Fibroblast of skin of left quadriceps (primary cell): ENCODE measurements at places on chromosomes 5 and 9.
A peak's percentile ranks its signal among the peaks of the same experiment; 100 is the strongest.

GRCh38 chr5:76544268-76544926 is 78.8 kb downstream of the F2RL2 start:
- no peak for DNase-seq

GRCh38 chr9:81394881-81395675 is 294.3 kb downstream of the TLE1 start:
- no peak for DNase-seq

- DNase-seq, result no peak
Measured at GRCh38 chr9:123370526-123371227, 14.7 kb downstream of the CRB2 start.

DNA sequence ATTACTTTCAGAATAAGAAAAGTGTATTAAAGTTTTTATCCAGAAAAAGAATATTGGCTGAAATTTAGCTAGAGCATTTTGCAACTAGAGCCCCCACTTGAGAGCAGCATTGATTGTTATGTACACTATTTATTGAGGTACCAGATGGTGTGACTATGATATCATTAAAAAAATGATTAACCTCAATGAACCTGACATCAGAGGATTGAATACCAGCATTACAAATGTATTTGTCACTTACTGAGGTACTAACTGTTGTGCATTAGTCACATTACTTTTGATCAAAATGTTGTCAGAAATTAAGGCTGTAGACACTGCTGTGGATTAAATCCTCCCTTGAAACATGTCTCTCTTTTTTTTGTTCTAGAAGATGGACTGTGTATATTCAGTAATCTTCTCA is 127.8 kb upstream of the DHFR start:
- DNase-seq, result no peak

GRCh38 chr9:137278061-137278701 is 655 bp downstream of the TOR4A start:
- no peak for DNase-seq

DNA sequence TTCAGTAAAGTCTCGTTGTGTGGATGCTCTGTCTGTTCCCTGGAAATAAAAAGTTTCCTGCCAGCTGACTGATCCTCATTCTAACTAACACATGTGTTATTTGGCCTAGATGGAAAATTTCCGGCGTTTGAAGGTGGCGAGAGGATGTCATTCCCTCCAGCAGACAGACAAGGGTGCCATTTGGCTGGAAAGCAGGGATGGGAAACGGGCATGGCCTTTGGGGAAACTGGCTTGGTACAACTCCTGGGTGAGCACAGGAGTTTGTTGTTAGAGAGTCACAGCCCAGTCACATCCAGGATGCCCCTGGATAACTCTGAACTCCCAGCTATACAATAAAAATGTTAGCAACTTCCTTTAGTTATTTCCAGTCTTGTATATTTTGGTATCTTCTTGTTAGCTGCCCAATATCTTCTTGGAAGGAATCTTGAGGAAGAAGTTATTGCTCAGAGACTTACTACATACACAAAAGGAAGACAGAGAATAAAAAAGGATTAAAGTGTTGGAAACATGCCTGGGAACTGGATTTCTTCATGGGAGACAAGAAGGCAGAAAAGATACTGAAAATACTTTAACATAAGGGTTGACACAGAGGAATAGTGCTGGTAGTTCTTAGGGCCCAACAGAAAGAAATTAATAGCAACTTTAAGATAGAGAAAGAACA is 41.9 kb downstream of the TEK start:
- DNase-seq, result peak; percentile 58

DNA sequence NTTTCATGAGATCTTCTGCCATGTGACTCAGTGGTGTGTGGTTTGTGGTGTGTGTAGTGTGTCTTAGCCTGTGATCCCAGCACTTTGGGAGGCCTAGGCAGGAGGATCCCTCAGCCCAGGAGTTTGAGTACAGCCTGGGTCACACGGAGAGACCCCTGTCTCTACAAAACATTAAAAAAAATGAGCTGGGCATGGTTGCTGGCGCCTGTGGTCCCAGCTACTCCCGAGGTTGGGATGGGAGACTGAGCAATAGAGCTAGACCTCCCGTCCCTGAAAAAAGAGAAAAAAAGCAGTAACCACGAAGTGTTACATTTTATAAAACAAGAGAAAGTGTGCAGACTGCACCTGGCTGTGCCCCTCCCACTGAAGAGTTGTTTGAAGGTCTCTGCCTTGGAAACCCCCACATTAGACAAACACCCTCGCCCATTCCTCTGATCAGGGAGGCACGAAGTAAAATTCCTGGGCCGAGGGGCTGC is 21.2 kb upstream of the RNU6ATAC start:
- DNase-seq, result no peak

DNA sequence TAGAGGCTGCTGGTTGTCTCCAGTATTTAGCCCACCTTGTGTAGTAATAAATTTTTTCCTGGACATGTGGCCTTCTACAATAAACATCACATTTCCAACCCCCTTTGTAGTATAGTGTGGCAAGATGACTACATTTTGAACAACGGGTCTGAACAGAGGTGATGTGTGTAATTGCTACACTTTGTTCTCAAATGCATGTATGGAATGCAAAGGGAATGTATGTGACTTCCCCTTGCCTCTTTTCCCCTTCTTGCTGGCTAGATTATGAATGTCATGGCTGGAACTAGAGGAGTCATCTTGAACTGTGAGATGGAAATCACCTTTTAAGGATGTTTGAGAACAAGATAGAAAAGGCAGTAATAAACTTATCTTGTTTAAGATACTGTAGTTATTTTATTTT is 54.5 kb downstream of the PRR16 start:
- no peak for DNase-seq

DNA sequence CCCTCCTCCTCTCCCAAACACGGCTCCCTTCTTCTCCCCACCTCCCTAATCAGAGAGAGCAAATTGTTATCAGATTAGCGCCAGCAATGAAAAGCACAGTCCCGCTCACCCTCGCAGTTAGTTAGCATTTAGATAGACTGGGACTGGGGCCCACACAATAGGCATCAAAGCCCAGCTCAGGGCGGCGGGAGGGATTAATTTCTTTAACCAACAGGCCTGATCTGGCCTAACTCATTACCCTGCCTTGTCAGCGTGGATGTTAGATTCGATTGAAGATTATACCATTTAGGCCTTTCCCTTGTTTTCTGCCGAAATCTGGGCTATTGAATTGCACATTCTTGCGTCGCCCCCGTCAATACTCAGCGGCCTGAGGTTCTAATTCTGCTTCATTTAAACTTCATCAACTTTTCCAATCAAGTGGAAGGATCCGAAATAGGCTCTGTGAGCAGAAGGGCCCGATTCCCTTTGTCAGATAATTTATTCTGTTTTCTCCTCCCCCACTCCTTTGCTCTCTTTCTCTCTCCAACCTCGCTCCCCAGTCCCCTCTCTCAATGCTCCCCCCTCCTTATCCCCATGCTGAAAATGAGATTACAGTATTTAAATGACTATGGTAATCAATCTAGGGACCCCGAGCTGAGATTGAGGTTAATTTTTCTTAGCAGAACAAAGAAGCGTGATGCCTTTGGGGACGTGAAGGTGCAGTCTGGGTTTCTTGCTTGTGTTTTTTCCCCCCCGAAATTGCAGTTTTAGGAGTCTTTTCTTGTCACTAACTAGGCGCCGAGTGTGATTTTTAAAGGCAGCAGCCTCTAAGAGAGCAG is 15.1 kb downstream of the CFAP77 start:
- no peak for DNase-seq

GRCh38 chr9:135100241-135100681 is 12.8 kb downstream of the OLFM1 start:
- DNase-seq, result no peak

DNA sequence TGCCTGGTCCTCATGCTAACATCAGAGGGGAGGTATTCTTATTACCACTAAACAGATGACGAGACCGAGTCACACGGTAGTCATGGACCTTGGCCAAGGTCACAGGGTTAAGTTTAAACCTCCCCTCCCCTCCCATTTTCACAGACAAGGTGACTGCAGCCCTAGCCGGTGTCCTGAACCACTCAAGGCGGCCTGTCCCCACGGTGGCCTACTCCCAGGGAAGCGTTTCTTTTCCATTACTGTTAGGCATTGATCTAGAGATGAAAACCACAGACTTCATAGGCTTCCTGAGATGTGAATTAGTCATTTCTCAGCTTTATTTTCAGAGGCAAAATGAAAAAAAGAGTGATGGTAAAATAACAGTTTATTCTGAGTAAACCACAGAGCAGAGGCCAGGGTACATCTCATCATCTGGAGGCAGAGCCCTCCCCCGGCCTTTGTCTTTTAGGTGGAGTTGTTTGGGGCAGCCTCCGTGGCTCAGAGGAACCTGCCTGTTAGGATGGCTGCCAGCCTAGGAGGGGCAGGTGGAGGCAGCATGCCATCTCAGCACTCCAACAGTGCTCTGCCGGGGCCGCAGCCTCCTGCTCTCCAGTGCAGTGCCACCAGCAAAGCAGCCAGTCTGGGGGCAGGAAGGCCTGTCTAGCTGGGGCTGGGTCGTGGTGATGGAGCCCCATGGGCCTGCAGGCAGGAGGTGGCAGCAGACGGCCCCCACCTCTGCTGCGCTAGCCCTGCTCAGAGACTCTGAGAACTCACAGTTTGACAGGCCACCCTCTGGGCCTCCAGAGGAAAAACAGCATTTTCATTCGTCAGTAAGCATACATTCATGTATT is 71.2 kb downstream of the RAPGEF1 start:
- DNase-seq, result peak; percentile 42

DNA sequence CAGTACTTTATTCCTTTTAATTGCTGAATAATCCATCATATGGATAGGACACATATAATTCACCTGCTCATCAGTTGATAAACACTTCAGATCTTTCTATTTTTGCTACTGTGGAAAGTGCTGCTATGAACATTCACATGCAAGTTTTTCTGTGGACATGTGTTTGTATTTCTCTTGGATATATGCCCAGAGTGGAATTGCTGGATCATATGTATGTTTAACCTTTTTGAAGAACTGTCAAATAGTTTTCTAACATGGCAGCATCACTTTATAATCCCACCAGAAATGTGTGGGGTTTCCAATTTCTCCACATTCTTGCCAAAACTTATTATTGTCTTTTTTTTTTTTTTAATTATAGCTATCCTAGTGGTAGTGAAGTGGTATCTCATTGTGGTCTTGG is 15.1 kb downstream of the CARTPT start:
- DNase-seq, result no peak

GRCh38 chr5:15105799-15106393 is 234.3 kb upstream of the ANKH start:
- peak; percentile 21 for DNase-seq

DNA sequence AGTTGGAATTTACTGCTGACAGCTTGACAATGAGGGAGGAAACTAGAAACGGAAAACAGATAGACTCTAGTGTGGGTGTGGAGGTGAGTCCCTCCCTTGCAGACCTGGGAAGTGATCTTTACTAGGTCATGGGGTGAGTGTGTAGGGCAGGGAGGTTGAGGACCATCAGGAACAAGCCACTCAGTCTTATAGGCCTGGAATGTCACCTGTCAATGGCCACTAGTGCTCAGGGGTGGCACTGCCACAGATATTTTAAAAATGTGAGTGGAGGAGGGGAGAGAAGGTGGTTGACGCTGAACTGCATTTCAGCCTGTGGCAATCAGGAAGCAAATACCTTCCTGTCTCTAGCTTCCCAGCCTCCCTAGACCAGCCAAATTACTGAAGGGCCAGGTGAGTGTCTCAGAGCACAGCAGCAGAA is 9.0 kb downstream of the OR2S2 start:
- no peak for DNase-seq

GRCh38 chr9:86257391-86257790 is 2.1 kb downstream of the C9orf153 start:
- no peak for DNase-seq

DNA sequence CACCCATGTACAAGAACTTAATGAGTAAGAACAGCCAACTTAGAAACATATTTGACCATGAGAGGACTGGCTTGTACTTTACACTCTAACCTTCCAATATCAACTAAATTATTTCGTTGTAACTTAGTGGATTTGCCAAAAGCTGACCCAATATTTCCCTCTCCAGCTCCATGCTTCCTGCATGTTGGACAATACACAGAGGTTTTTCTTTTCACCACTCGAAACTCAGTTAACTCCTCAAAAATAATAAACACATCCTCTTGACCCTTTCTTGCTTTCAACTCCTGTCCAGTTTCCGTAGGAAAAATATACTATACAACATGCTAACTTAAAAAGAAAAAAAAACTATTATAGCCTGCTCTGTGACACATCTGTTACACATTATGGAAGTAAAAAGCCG is 188.9 kb downstream of the MPDZ start:
- DNase-seq, result no peak

DNA sequence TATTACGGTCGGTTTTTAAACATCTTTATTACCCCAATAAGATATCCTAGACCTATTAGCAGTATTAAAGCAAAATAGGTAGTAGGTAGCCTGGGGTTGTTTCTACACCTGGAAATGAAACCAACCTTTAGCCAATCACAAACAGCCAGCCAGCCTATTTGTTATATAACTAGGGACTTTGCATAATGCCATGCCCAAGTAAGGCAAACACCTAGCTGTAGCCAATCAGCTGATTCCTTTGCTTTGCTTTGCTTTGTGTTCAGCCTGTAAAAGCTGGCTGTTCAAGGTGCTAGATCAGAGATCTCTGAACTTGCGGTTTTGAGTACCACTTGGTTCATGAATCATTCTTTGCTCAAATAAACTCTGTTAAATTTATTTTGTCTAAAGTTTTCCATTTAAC is 46.5 kb upstream of the SETD9 start:
- DNase-seq, result no peak

DNA sequence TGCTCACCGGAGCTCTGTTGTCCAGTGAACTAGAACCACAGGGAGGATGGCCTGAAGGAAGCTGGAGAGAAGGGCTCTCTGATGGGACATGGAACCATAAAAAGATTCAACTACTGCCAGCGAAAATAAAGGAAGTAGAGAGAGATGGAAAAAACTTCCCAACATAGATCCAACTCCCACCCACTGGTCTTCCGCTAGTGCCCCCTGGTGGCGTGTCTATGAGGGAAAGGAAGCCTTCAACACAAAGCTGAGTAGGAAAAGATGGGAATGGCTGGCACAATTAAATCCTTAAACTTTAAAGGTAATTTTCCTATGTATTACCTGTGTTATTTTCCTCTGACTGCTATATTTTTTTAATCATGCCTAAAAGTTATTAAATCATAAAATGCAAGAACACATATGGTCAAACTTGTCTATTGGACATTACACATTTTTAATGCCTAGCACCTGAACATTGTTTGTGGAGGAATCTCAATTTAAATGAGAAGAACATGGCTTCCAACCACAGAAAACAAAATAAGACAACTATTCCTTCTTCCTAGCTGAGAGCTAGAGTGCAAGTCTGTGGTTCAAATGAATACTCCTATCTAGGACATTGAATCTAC is 51.5 kb downstream of the CEP120 start:
- DNase-seq, result no peak

DNA sequence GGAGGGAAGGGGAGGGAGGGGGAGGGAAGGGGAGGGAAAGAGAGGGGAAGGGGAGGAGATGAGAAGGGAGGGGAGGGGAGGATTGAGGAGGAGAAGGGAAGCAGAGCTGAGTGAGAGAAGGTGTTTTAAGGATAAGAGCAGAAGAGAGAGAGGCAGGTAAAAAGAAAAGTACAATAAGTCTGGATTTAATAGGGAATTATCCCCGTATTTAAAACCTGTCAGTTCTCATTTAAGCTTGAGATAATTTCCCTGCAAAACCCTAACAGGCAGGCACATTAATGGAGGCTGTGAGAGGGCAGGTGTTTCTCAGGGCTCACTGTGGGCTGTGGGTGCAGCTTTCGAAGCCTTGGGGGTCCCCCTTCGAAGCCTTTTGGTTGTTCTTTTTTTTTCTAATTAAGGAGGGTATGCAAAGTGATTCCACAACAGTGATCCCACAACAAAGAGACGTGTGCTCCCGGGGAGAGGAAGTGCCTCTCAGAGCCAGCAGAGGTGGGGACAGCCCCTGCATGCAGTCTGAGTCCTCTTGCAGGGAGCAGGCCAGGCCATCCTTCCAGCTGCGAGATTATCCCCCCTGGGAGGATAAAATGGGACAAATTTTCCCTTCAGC is 317.9 kb upstream of the IRX1 start:
- DNase-seq, result no peak
